ENCODE measurements at places on chromosomes 1 and 21. TPM values are rescaled to one million over a fixed set of nuclear protein-coding genes. Genes with fewer than 3 reads are reported as not detected.

DIRAS3 gene
- 1.2 TPM for total RNA-seq

PLCH2 gene
- total RNA-seq = 0.32 TPM

SERTAD4 gene
- 11.9 TPM for total RNA-seq

GRCh38 chr1:23135268-23135667 lies 33.4 kb downstream of the LUZP1 start:
- no peak for DNase-seq

- no peak for DNase-seq
These were observed 3.2 kb downstream of the PGLYRP4 start for GRCh38 chr1:153345187-153346076.
